ENCODE measurements at places on chromosomes 11 and 22.
A peak's percentile ranks its signal among the peaks of the same experiment; 100 is the strongest.

- no peak for DNase-seq
These were observed 154.3 kb downstream of the BUD13 start for GRCh38 chr11:116618461-116618860.

- DNase-seq = no peak
These were observed 12.1 kb upstream of the SIDT2 start for GRCh38 chr11:117166491-117166890.

GRCh38 chr11:114215871-114216795, 80.1 kb upstream of the NNMT start:
- DNase-seq = peak; percentile 100

DNA sequence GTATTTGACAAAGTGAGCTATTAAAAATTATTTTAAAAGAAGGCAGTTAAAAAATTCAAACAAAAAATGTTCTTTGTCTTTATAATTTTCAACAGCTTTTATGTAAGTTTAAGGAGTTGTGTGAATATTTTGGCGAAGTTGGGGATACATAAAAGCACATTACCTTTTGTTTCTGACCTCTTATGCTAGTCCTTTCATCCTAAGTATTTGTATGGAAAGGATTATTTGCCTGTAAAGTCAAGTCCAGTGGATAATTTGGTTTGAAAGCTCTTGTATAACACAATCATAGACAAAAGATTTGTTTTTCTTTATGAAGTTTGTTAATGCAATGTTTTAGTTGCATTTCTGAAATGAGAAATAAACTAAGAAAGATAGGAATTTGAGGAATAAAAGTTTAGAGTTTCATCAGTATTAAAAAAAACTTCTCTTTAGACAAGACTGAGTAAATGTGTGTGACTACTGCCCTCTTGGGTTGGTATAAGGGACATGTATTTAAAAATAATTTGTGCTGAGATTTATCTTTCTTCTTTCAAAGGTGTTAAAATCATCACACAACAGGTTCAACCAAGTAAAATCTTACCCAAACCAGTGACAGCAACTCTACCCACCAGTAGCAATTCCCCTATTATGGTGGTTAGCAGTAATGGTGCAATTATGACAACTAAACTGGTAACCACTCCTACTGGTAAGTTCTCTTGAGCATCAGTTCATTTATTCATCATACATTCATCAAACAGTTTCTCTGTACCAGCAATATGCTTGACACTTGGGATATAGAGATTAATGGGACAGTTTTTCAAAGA, 68.2 kb downstream of the EMSY start:
- no peak for DNase-seq

DNA sequence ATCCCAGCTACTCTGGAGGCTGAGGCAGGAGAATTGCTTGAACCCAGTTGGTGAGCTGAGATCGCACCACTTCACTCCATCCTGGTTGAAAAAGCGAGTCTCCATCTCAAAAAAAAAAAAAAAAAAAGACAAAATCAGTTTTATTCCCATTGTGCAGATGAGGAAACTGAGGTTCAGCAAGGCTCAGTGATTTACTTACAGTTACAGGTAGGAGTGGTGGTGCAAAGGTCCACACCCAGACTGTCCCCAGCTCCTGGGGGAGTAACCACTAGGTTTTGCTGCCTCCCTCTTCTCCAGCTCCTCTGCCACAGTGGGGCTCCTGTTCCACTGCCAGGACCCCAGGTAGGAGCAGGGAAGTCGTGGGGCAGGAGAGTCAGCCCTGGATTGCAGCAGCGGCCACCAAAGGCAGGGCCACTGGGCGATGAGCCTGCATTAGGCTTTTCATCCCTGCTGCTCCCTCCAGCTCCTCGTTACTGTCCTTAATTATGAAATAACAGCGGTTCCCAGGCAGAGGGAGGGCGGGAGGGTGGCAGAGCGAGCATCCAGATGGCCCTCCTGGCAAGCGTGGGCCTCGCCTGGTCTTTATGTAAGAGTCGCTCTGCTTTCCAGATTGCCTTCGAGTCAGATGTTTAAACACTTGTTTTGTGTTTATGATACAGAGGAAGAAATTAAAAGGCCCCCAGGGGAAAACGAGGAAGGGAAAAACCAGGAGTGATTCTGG, 15.5 kb upstream of the RASD2 start:
- DNase-seq = no peak

DNA sequence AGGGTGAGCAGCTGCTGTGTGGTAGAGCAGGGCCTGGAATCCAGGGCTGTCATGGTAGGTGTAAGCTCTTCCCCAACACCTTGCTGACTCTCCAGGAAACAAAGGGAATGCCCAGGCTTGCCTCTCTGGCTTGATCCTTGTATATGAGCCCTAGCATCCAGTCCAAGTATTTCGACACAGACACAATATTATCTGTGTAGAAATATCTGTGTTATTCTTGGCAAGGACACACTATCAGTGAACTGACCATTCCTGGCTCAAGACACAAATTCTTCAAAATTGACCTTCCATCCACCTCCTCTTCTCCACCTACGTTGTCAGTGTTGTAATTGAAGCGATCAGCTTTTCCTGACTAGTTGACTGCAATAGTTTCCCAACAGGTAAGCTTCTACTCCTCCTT, 312.0 kb upstream of the NARS2 start:
- no peak for DNase-seq

Measured in GF-D8 (cell line).